ENCODE measurements at places on chromosomes 16 and 17.

- no peak for DNase-seq
Observed at GRCh38 chr16:30602616-30603277, 7.4 kb downstream of the ZNF689 start.

- no peak for DNase-seq
Observed at GRCh38 chr16:31009894-31010584, 399 bp downstream of the STX1B start.

- no peak for DNase-seq
Observed at GRCh38 chr16:70563636-70564035, 40.0 kb downstream of the SF3B3 start.

DNA sequence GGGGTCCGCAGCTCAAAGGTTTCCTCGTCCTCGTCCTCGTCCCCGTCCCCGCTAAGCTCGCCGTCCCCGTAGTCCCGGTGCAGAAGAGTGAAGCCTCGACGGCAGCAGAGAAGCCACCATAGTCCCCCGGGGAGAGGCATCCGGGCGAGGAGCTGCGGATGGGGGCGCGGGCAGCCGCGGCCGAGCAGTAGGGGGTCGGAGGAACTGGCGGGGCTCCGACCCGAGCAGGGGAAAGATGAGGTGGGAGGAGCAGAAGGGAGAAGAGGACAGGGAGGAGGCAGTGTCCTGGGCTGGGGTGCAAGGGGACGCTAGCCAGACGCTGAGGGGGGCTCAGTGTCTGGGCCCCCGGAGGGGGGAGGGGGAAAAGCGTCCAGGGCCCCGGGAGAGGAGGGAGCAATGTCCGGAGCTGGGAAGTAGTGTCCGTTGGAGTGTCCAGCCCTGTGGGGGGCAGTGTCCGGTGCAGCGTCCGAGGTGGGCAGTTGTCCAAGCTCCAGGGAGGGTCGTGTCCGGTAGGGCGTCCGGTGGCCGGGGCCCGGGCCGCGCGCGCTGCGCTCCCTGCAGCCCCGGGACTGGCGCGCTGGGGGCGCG is at the start of gene PLEKHH3:
Gene PLEKHH3, minus strand, starts transcription at position 571 of the 588 bp plus-strand sequence. Its CDS starts 431 bp downstream, at position 140.
- no peak for DNase-seq

GRCh38 chr17:4509401-4509800 is 10.7 kb downstream of the SPNS2 start:
- DNase-seq: peak; percentile 33

- no peak for DNase-seq
Observed at GRCh38 chr17:2042390-2042847, 597 bp downstream of the OVCA2 start.

GRCh38 chr16:84672276-84673202 is 24.2 kb downstream of the KLHL36 start:
- peak; percentile 82 for DNase-seq

DNA sequence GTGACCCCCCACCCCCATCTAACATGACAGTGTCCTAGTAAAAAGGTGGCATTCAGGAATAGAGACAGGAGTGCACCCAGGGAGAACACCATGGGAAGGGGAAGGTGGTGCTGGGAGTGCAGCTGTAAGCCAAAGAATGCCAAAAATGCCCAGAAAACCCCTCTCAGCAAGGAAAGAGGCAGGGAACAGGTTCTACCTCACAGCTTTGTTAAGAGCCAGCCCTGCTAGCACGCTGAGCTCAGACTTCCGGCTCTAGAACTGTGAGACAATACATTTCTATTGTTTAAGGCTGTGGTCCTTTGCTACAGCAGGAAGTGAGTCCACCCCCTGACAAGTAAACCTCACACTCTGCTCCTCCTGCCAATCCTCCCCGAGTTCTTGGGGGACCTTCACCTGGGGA is 302.4 kb upstream of the N4BP1 start:
- DNase-seq: no peak

DNA sequence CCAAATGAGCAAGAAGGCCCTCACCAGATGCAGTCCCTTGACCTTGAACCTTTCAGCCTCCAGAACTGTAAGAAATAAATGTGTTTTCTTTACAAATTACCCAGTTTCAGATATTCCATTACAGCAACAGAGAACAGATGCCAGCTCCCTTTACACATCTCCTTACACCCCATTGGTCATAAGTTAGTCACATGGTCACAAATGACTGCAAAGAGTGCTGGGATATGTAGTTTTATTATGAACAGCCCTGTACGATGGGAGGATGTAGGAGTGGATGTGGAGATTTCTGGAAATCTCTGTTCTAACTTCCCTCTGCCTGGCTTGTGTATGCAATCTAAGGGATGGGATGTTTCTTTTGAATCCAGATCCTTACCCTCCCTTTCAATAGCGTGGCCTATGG is 13.3 kb upstream of the RPL38 start:
- peak; percentile 50 for DNase-seq

DNA sequence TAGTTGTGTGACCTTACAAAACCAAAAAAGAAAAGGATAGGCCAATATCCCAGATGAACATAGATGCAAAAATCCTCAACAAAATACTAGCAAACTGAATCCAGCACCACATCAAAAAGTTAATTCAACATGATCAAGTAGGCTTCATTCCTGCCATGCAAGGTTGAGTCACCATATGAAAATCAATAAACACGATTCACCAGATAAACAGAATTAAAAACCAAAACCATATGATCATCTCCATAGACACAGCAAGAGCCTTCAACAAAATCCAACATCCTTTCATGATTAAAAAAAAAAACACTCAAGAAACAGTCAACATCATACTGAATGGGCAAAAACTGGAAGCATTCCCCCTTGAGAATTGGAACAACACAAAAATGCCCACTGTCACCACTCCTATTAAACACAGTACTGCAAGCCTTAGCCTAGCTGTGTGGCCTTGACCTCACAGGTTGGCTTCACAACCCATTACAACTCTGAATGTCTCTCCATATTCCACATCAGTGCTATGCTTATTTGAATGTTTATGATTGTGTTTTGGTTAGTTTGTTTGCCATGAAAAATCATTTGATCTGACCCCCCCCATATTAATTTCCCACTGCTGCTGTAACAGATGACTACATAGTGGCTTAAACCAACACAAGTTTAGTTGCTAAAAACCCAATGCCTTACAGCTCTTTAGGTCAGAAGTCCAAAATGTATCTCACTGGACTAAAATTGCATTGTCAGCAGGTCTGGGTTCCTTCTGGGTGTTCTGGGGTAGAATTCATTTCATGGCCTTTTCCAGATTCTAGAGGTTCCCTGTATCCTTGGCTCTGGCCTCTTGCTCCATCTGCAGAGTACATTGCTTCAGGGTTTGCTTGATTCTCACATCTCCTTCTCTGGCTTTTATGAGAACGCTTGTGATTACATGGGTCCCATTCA is 257.1 kb upstream of the DYNLRB2 start:
- no peak for DNase-seq

GRCh38 chr17:68290955-68291835 is at the start of the genes ARSG and SLC16A6:
TSS of gene ARSG (plus strand) at chr17:68291495. CDS start at chr17:68307494, 15,999 bp downstream.
TSS of gene SLC16A6 (minus strand) at chr17:68291127. CDS start at chr17:68278320, 12,807 bp downstream.
- DNase-seq: peak; percentile 86

DNA sequence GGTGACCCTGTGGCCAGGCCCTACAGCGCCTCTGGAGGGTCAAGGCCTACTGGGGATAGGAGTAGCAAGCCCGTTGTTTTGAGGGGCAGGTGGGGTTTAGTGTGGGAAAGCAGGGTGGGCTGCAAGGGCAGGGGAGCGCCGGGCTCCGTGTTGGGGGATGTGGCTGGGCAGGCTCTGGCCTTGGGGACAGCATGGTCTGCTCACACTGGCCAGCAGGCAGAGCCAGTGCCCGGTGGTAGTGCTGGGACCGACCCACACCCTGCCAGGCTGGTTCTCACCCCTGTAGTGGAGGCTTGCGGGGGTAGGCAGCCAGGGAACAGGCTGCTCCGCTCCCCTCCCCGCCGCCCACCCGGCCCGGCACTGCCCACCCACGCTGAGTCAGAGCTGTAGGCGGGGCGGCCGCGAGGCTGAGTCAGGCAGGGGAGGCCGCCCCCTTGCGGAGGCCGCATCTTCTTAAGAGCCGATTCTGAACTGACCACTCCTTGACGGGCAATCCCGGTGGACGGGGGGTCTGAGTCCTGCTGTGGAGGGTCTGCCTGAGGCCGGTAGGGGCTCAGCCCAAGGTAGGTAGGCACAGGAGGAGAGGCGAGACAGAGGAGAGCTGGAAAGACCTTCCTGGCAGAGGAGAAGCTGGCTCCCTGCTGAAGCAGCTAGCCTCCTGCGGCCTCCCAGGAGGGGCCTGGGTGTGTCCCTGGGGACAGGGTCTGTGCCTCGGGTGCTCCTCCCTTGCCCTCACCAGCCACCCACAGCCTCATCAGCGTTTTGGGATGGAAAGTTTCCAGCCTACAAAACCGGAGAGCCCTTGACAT is 62.4 kb downstream of the BAIAP2 start:
- DNase-seq: peak; percentile 27

DNA sequence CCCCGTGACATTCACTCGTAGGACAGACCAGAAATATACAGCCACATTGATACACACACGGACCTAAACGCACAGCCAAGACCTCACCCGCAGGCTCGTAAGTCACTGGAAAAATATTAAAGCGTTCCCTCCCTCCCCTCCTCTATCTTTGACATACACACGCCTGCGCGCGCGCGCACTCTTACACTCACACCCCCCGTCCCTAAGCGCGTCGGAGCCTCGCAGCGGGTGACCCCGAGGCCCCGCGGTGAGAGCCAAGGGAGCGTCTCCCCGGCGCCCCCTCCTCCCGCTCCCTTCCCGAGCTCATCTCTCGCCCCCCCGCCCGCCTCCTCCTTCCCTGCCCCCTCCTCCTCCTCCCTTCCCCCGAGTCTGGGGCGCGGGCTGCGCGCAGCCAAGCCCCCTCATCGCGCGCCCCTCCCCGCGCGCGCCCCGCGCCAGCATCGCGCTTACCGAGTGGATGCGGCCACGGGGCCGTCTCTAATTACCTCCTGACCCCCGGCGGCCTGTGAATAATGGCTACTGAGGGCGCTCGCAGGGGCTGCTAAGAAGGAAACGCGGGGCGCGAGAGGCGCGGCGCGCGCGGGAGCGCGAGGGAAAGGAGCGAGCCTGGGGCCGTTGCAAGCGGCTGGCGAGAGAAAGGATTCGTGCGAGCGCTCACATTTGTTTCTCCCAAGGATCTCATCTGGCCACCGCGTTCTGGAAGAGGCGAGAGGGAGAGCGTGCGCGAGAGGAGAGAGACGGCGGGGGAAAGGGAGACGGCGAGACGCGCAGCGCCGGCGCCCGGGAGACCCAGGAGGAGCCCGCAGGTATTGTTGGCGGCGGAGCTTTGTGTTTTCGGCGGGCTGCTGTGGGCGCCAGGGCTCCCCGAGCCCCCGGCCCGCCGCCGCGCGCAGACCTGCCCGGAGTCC is 42.4 kb downstream of the RAI1 start:
- no peak for DNase-seq

- no peak for DNase-seq
Observed at GRCh38 chr16:76910931-76911330, 280.1 kb upstream of the MON1B start.

- DNase-seq: no peak
Observed at GRCh38 chr16:85607321-85607765, 5.8 kb upstream of the GSE1 start.
